ENCODE measurements at places on chromosomes 7 and 10. TPM values are rescaled to one million over a fixed set of nuclear protein-coding genes. Genes with fewer than 3 reads are reported as not detected.

GRCh38 chr10:1646332-1646731, 91.0 kb downstream of the ADARB2 start:
- no peak overlapping the region for H3K4me3 ChIP-seq
- no peaks in the 10 kb centered on the region for H3K36me3 ChIP-seq
- DNase-seq = no peak

TMEM225B gene
- total RNA-seq = 1.1 TPM

- H3K36me3 ChIP-seq = no peaks in the 10 kb centered on the region
- H3K27ac ChIP-seq = no peak overlapping the region
- peak; percentile 44 for DNase-seq
Observed at GRCh38 chr10:69639291-69640195, 9.5 kb downstream of the FAM241B start.

GRCh38 chr7:105782391-105783042, 93.9 kb downstream of the ATXN7L1 start:
- peaks cover 17% of the 10 kb centered on the region for H3K4me1 ChIP-seq
- peak; percentile 66 for DNase-seq
- no peak overlapping the region for H3K4me3 ChIP-seq
- no peaks in the 10 kb centered on the region for H3K27me3 ChIP-seq
- H3K27ac ChIP-seq = no peak overlapping the region
- no peaks in the 10 kb centered on the region for H3K36me3 ChIP-seq

HNRNPF gene
- total RNA-seq = 237 TPM
